ENCODE measurements at places on chromosomes 4 and X.

- no peak for DNase-seq
These were observed 22.7 kb upstream of the RNF212 start for GRCh38 chr4:1136048-1136447.

GRCh38 chr4:174380699-174381439 lies 97.2 kb downstream of the CEP44 start:
- DNase-seq: no peak

DNA sequence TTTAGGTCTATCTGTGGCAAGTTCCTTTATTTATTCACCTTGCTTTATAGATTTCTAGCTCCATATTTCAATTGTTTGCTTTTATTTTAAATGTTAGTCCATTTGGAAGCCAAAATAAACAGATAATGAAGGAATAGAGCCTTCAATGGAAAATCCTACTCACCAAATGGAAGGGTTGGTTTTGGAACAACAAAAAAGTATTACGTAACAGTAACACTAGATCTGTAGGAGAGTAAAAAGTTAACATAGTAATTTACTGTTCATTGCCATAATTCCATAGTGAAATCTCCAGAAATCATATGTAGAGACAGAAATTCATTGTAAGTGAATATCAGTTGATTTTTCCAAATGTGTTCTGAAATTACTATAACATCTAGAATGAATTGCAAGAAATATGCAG lies 34.6 kb downstream of the NWD2 start:
- no peak for DNase-seq

- no peak for DNase-seq
These were observed 82.9 kb upstream of the NLGN4X start for GRCh38 chrX:6311540-6311939.

- DNase-seq: no peak
These were observed 85.9 kb downstream of the STK32B start for GRCh38 chr4:5137226-5137625.
